Stimulated activated naive CD4-positive, alpha-beta T cell (primary cell): ENCODE measurements at places on chromosomes 5 and 9.

DNA sequence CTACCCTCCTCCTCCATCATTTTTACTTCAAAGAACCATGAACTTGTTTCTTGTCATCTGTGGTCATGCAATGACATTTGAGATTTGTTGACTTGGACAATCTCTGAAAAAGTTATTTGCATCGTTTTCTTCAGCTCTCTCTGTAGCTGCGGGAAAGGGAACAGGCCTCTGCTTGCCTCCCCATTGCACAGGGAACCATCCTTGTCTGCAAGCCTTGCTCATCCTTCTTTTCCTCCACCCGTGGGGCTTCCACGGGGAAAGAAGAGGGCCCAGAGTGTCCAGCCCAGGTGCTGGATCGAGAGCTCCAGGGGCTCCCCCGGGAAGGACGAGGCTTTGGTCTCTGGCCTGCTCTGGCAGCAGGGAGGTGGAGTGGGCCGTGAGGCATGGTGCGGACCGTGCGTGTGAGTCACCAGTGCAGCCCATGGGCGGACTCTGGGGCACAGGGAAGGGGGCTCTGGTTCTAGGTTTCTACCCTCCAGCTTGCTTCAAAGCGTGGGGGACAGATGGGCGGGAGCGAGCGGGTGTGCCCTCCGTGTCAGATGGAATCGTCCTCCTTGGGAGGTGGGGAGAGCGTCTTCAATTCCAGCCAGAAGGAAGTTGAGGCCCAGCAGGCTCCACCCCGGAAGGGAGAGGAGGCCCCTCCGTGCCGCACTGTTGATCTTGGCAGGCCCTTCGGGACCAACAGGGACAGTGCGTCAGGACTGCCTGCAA lies 6.0 kb upstream of the IRX4 start:
- DNase-seq: no peak

DNA sequence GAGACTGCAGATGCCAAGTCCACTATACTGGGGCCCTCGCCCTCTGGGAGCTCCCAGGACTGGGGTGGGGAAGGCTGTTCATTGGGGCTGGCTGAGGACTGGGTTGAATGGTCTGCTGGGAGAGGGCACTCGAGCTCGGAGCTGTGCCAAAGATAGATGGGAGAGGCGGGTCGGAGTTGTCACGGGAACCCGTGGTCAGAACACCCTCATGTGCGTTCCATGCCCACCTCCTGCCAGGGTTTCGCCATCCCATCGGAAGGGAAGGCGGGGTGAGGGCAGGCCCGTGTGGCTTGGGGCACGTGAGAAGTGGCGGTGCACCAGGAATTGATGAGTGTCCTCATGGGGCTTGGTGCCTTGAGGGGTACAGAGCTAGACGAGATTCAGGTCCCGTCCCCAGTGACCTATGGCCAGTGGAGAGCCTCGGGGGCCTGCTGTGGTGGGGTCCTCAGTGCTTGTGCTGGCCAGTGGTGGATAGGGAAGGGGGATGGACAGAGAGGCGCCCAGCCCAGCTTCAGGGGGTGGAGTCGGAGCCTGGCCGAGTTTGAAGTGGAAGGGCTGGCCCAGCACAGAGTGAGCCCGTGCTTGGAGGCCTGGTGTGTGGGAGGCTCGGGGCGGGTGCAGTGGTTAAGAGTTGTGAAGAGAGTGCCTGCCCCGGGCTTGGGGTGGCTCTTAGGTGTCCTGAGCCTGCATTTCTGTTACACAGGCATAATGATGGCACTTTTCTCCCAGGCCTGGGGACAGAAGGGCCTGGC lies 4.3 kb downstream of the CACFD1 start:
- no peak for DNase-seq

DNA sequence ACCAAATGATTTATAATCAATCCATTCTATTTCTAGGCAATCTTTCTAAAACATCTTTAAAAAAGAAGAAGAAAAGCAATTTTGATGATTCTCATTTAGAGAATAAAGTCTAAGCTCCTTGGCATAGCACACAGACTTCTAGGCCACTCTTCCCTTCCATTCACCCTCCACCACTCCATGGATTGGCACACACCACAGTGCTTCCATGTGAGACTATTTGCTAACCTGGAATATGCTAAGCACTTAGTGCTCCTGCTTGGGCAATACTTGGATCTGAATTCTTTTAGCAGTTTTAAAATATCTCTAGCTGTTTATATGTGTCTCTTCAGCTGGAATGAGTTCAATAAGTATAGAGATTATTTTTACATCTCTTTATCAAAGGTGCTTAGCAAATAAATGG lies 177.6 kb upstream of the FBXL7 start:
- no peak for DNase-seq

- DNase-seq: no peak
Measured at GRCh38 chr9:3371842-3372241, 154.0 kb downstream of the RFX3 start.

- DNase-seq: no peak
Measured at GRCh38 chr9:95605816-95606488, 89.2 kb upstream of the PTCH1 start.

GRCh38 chr5:135173662-135174290 lies 139.7 kb upstream of the PITX1 start:
- DNase-seq: no peak

- no peak for DNase-seq
Measured at GRCh38 chr5:173591056-173591514, 25.4 kb downstream of the BOD1 start.

- DNase-seq: no peak
Measured at GRCh38 chr5:27311544-27311943, 273.2 kb upstream of the CDH9 start.

GRCh38 chr5:34804913-34805312 lies 34.1 kb upstream of the TTC23L start:
- no peak for DNase-seq

- no peak for DNase-seq
Measured at GRCh38 chr9:107683566-107683965, 194.0 kb upstream of the KLF4 start.

- no peak for DNase-seq
Measured at GRCh38 chr9:69034071-69034470, 1.5 kb upstream of the FXN start.

- DNase-seq: no peak
Measured at GRCh38 chr5:128038643-128039042, 44.9 kb upstream of the SLC12A2 start.

GRCh38 chr5:2861605-2862004 lies 110.1 kb upstream of the IRX2 start:
- DNase-seq: no peak

GRCh38 chr5:97046270-97046982 lies 96.0 kb downstream of the LIX1 start:
- no peak for DNase-seq

DNA sequence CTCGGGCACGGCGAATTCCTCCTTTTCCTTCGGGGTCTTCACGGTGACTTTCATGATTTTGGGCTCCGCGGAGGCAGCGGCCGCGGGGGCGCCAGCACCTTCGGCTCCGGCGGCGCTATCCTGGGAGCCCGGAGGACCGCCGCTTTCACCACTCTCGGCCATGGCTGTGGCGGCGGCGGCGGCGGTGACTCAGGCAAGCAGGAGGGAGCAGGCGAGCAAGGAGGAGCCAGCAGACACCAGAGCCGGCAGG lies 315 bp downstream of the UBQLN1 start:
- no peak for DNase-seq

GRCh38 chr5:65808251-65808741 lies 86.3 kb downstream of the NLN start:
- DNase-seq: no peak

- no peak for DNase-seq
Measured at GRCh38 chr5:102800427-102800826, 45.3 kb downstream of the PAM start.

DNA sequence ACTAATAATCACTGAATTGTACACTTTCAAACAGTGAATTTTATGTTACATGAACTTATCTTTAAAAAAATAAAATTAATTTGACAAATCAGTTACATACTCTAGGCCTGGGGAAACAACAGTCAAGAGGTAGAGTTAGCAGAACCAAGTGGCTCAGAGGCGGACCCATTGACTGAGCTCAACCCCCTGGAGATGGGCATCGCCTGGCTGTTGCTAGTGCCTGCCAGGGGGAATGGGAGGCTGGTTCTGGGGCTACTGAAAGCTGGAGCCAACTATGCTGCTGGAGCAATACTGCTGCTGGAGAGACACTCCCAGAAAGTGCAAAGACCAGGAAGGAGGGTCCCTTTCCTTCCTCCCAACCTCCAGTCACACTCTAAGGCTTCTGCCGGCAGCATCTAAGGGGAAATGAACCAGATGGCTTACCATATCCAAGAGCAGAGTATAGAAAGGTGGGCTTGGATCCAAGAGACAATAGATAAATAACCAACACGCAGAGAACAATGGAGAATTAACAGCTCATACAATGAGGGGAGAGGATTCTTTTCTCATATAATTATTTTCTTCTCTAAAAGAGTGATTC lies 40.3 kb upstream of the ANKRD55 start:
- no peak for DNase-seq

DNA sequence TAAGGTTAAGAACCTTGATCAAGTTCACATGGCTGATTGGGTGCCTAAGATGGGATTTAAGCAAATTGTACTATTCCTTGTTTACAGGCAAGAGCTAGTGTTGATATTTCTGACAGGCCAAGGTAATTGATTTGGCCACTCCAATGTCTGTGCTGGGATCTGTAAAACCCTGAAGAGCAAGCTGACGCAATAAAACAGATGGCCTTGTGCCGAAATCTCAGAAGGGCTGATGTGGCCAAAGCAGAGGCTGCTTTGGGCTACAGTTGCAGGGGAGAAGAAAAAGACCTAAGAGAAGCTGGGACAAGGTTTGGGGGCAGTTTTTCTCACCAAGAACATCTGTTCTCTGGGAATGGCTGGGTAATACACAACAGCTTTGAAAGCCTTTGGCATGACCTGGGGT lies 463.2 kb upstream of the ZNF608 start:
- no peak for DNase-seq

GRCh38 chr5:80143491-80143890 lies 108.3 kb downstream of the THBS4 start:
- DNase-seq: no peak

GRCh38 chr5:151093476-151093889 lies 12.6 kb upstream of the TNIP1 start:
- DNase-seq: no peak

DNA sequence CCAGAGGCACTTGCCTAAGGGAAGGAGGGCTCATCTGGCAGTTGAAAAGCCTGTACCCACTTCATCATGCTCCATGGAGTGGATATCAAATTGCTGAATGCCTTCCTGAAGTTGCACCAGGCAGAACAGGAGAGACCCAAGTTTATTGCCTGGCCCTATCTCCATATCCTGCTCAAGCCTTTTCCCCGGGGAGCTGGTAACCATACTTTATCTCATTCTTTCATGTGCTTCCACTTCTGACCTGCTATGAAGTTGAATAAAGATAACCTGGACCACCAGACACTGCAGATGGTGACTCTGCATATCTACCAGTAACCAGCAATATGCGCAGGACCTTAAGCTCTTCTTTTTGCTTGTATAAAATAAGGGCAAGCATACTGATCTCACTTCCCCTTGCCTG lies 1397.5 kb upstream of the CDH6 start:
- DNase-seq: no peak

- no peak for DNase-seq
Measured at GRCh38 chr5:116454417-116454927, 120.2 kb downstream of the SEMA6A start.

GRCh38 chr5:168177831-168178450 lies 113.5 kb upstream of the WWC1 start:
- no peak for DNase-seq

- no peak for DNase-seq
Measured at GRCh38 chr9:113711251-113711650, 164.9 kb upstream of the ZNF618 start.

GRCh38 chr5:149760854-149761187 lies 30.7 kb downstream of the PPARGC1B start:
- no peak for DNase-seq
